ENCODE measurements at places on chromosomes 7 and 10.

- DNase-seq, result no peak
Observed at GRCh38 chr7:97187067-97187466, 69.6 kb downstream of the SDHAF3 start.

DNA sequence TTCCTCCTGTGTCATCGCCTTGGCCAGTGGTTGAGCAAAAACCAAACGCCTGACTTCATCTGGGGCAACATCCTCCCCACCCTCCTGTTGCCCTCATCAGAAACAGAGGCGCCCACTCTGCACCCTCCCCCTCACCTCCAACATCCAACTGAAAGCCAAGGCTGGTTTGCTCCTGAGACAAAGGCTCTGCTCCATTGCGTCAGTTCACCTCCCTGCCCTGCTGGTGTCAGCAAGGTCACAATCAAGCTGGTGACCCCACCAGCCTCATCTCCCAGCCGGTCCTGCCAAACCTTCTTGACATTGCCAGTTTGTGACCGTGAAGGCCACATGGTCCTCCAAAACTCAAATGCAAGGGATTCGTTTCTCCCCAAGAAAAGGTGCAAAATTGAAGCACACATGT, 131.7 kb upstream of the ADAM12 start:
- no peak for DNase-seq

DNA sequence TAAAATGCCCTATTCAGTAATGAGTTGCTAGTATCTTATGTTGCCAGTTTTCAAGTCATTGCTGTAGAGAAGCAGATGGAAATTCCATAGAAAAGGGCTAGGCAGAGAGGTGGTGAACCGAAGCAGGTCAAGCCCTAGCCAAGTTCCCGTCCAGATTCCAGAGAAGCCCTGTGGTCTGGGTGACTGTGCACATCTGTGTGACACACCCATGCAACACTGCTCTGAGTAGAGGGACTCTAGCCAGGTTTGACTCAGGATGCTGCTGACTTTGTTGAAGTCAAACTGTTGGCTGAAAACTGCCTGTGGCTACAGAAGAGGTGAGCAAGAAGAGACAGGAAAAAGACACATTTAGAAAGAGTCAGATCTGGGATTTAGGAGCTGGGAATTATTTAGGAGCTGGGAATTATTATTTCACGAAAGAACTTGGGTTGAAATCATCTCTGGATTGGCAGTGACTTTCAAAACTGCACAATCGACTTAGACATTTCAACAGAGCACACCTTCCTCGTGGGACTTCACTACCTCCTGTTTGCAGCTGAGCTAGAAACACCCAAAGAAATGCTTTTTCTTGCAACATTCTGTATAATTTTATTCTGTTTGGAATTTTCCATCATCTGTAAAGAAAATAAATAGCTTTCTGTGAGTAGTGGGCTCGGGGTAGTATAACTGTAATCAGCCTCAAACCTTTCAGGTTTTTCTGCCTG, 149.1 kb upstream of the PRKCQ start:
- no peak for DNase-seq

GRCh38 chr10:58775960-58776567, 263.4 kb downstream of the BICC1 start:
- DNase-seq, result no peak

DNA sequence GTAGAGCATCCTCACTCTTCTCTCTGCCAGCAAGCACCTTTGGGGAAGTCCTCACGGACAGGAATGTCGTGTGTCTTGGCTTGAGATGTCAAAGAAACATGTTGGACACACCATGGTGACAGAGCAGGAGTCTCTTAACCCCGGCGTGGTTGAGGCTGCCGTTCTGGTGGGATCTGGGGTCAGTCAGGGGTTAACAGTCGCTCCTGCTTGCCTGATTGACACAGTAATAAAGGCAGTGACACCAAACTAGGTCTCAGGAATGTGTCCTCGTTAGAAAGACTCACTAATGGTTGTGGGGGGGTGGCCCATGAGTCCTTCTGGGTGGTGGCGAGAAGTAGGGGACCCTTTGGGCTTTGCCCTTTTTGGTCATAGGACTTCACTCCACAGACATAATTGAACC, 69.0 kb downstream of the TCF7L2 start:
- no peak for DNase-seq

DNA sequence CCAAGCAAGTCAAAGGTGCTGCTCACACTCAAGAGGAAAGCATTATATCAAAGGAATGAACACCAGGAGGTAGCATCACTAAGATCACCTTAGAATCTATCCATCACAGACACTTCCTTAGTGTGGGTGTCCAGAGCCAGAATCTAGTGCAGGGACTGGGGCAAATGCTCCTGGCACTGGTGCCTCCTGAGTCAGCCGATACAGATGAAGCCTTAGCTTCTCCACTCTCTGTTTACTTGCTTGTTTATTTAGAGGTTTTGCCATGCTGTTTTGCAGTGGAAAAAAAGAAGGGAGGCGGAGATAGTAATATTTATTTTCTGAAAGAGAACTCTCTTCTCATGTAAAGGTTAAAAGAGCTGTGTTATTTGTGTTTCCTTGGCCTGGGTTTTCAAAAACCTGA, 303.1 kb downstream of the WDR11 start:
- no peak for DNase-seq

DNA sequence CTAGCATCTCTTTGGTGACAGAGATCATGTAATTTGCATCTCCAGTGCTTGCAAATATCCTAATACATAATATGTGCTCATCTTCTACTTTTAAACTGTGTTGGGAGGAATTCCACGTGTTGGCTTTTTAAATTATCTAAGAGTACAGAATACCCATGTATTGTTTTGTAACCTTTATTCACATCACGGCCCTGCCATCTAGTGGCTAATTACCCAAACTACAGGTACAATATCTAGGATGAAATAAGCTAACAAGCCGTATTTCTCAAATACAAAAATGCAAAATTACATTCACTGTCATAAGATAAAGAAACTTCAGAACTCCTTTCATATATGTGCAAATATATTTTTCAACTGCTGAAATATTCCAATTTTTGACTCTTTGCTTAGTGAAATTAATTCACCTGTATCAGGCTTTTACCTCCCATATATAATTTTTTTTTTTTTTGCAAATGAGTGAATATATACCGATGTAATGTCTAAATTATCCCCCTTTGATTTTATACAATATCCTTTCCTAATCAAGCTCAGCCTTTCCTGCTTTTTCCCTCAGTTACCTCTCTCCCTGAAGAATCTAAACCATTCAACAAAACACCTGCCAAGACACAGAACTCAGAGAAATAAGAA, 30.3 kb upstream of the LSM8 start:
- DNase-seq, result peak; percentile 32

DNA sequence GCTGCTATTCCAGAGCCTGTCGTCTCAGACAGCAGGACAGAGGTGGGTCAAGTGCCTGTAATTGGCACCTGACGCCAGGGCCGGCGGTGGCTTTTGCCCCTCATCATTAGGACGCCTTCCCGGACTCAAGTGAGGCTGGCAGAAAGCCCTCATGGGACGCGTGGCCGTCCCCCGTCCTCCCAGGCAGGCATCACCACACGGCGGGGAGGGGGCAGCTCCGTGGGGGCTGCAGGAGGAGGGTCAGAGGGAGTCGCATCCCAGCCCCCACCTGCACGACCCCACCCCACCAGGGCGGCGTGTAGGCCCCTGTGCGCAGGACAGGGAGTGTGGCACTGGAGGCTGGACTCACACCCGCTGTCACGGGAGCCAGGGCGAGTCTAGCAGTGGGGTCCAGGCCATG, 16.3 kb downstream of the CFAP46 start:
- no peak for DNase-seq

GRCh38 chr10:33132626-33133025, 174.6 kb upstream of the ITGB1 start:
- DNase-seq, result peak; percentile 61

GRCh38 chr10:75469006-75469616, 37.7 kb downstream of the LRMDA start:
- no peak for DNase-seq

DNA sequence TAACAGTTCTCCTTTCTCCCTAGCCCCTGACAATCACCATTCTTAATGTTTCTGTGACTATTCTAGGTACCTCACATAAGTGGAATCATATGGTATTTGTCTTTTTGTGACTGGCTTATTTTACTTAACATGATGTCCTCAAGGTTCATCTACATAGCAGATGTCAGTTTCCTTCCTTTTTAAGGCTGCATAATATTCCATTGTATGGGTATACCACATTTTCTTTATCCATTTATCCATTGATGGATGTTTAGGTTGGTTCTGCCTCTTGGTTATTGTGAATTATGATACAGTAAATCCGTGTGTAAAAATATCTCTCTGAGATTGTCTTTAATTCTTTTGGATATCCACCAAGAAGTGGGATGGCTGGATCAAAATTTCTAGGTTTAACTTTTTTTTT, 13.2 kb downstream of the BBS9 start:
- no peak for DNase-seq

DNA sequence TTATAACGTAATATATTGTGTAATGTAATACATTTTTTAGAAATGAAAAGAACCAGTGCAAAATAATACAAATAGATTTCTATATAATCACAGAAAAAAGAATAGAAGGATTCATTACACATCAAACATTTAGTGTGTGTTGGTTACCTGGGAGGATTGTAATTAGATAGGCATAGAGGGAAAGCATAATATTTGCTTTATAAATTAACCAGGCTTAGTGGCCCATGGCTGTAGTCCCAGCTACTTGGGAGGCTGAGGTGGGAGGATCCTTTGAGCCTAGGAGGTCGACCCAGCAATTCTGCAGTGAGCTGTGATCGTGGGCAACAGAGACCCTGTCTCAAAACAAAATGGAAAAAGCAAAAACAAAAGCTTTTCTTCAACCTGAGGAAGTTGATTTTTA, 5.0 kb upstream of the CNOT4 start:
- DNase-seq, result no peak

DNA sequence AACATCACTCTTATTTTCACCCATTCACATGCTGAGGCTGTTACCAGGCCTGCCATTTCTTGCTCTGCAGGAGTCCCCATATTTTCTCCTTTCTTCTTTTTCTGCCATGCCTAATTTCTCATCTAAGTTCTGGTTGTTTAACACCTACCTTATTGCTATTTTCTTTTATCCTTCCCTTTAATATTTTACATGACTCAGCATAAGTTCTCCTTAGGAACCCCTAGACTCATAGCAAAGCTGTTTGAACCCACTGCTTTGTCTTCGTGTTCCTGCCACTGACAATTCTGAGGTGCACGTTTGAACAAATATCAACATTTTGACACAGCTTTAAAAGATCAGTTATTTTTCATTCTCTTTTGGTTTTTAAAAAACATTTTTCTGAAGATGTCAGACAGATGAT, 98.2 kb downstream of the KIF20B start:
- no peak for DNase-seq

- DNase-seq, result no peak
Observed at GRCh38 chr7:64849924-64850499, 53.1 kb upstream of the ZNF273 start.

DNA sequence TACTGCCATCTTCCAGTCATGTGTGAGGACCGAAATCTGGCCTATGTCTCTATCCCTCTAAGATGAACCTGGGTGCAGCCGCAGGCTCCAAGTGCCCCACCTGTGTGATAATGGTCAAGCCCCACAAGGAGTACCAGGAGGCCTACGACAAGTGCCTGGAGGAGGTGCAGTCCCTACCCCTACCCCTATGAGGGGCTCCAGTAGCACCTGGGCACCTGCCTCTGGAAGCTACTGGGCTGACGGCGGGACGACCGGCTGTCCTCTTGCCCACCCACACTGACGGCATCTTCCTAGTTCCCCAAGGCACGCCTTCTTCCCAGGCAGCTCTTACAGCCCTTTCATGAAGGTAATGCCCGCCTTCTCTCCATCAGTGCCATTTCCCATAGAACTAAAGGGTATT, 47.4 kb downstream of the HOXA1 start:
- no peak for DNase-seq

DNA sequence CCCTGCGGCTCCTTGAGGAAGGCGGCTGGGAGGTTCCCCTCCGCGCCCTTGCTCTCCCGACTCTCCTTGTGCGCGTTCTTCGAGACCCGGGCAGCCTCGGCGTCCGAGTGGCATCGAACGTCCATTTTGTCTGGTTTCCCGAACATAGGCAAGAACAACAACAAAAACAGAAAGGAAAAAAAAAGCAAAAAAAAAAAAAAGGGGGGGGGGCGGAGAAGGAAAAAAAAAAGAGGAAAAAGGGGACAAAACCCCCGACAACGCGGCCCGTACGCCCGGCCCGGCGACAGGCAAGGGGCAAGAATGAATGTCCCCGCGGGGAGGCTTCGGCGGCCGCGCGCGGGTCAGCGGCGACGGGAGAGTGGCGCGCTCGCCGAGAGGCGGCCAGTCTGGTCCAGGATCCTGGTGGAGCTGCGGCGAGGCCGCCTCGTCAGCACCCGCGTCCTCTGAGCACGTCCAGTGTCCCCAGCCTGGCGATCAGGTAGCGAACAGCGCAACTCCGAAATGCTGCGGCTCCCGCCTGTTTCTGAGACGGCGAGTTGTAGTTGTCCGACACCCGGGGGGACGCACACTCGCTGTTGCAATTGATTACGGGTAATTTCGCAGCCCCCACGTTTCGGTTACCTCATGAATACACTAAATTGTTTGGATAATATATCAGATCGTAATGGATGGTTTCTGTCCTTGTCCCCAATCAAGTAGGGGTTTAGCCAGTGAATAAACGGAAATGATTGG, at the start of gene VAX1:
TSS of gene VAX1 (minus strand) at position 360 of the 732 bp plus-strand sequence. CDS start at position 146, 214 bp downstream.
- no peak for DNase-seq

GRCh38 chr7:23470330-23471105, at the start of gene IGF2BP3:
IGF2BP3 (minus strand) TSS chr7:23470491; CDS start chr7:23470110, 381 bp downstream.
- peak; percentile 95 for DNase-seq

- no peak for DNase-seq
Observed at GRCh38 chr10:12208460-12208859, 12.5 kb downstream of the CDC123 start.

DNA sequence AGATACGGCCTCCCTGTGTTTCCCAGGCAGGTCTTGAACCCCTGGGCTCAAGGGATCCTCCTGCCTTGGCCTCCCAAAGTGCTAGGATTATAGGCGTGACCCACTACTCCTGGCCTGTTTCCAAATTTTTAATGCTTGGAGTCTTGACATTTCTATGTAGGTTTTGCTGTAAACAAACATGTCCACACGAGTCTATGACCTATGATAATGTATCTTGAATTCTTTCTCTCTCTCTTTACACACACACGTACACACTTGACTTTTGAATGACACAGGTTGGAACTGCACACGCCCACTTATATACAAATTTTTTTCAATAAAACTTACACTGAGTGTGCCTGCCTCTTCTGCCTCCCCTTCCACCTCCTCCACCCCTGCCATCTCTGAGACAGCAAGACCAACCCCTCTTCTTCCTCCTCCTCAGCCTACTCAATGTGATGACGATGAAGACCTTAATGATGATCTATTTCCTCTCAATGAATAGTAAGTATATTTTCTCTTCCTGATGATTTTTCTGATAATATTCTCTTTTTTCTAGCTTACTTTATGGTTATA, 44.1 kb upstream of the LAMB1 start:
- DNase-seq, result no peak

- no peak for DNase-seq
Observed at GRCh38 chr7:30988351-30989005, 24.7 kb downstream of the GHRHR start.

DNA sequence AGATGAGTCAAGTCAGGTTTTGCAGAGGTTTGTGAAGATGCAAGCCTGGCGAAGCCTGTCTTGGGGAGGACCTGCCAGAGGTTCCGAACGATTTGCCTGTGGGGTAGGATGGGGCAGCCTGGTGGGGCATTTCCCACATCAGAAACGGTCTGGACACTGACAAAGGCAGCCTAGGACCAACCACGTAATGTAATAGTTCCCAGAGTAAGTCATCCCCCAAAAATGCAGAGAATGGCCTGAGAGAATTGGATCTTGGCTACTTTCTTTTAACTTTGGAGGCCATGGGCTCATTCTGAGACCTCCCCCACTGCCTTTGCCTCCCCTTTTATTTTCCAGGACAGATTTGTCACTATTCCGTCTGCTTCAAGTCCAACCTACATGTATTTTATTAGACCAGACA, 168.9 kb upstream of the SH2B2 start:
- no peak for DNase-seq

GRCh38 chr7:35550831-35551230, 144.1 kb downstream of the HERPUD2 start:
- DNase-seq, result no peak
